T-cell (primary cell): ENCODE measurements at places on chromosomes 4 and X. TPM values are rescaled to one million over a fixed set of nuclear protein-coding genes. Genes with fewer than 3 reads are reported as not detected.
A peak's percentile ranks its signal among the peaks of the same experiment; 100 is the strongest.

RAB9A gene
- total RNA-seq = 27.3 TPM

CT83 gene
- not detected for total RNA-seq

PWWP3B gene
- not detected for total RNA-seq

DMRTC1 gene
- 0.55 TPM for total RNA-seq

RTL5 gene
- 6.1 TPM for total RNA-seq

VEGFC gene
- not detected for total RNA-seq

DMD gene
- 0.93 TPM for total RNA-seq

MGAT4D gene
- not detected for total RNA-seq

ADRA2C gene
- 0.16 TPM for total RNA-seq

DNA sequence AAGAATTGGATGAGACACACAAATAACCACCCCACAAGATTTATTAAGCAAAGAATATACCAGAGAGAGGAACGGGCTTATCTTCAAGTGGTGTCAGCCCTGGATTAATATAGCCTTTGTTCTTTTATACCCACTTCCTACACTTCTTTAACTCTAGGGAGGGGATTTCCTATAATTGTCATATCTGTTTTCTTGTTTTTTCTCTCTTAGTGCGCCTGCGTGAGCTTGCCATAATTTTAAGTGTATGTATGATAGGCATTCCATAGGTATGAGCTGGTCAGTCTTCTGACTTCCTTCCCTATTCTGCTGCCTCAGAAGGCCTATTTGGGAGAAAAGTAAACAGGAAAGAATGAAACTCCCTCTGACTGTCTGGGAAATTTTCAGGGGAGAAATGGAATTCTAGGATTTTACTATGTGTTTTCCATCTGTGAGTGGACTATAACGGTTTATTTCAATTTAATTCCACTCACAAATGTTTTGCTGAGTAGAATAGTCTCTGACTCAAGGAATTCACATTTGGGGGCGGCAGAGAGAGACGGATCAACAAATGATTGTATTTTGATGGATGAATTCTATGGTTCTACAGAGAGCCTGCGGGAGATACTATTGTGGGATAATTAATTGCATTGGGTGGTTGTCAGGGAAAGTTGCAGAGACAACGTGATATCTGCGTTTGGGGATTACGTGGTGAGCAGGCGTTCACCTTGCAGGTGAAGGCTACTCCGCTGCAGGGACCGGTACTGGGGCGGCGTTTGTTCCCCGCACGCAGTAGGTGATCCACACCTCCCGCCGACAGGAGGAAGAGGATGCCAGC is 626 bp upstream of the CEP135 start:
- peaks cover 6% of the 10 kb centered on the region for H3K4me1 ChIP-seq
- peak overlapping the region; percentile 76 for H3K4me3 ChIP-seq
- H3K27ac ChIP-seq = peak overlapping the region; percentile 80
- peak; percentile 36 for DNase-seq
- peaks cover 7% of the 10 kb centered on the region for H3K36me3 ChIP-seq
- H3K27me3 ChIP-seq = no peaks in the 10 kb centered on the region

DNA sequence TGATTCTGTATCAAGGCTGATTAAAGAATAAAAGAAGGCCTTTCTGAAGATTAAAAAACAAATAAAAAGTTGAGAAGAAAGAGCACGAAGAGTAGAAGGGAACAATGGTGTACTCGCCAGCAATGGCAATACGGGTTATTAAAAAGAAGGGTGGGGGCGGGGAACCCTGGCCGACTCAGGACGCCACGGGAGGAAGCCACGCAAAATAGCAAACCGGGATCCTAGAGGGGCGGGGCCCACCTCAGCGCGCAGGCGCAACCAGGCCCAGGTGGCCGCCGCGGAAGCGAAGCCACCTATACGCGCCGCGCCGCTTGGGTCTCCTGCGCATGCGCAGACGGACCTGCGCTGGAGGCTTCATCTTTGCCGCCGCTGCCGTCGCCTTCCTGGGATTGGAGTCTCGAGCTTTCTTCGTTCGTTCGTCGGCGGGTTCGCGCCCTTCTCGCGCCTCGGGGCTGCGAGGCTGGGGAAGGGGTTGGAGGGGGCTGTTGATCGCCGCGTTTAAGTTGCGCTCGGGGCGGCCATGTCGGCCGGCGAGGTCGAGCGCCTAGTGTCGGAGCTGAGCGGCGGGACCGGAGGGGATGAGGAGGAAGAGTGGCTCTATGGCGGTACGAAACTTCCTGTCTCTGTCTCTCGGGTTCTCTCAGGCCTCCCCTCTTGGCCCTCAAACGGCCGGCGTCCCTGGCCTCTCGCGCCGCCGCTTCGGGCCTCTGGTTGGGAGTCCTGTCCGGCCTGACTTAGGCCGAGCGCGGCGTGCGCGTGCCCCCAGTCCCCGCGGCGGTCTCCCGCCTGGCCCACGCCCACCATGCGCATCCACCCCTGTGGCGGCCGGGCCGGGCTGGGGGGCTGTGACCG is at the start of gene FIP1L1:
FIP1L1 (plus strand) TSS at position 323 of the 852 bp plus-strand sequence; CDS start at position 521, 198 bp downstream.
- H3K27me3 ChIP-seq = peaks cover 4% of the 10 kb centered on the region
- peaks cover 25% of the 10 kb centered on the region for H3K4me1 ChIP-seq
- peak; percentile 92 for DNase-seq
- H3K27ac ChIP-seq = peak within 1 kb of the TSS; percentile 88
- H3K4me3 ChIP-seq = peak within 1 kb of the TSS; percentile 96

GRCh38 chrX:124902953-124903352 is 416.7 kb upstream of the TEX13C start:
- H3K27me3 ChIP-seq = no peaks in the 10 kb centered on the region
- H3K27ac ChIP-seq = no peak overlapping the region
- no peak for DNase-seq
- no peaks in the 10 kb centered on the region for H3K4me1 ChIP-seq
- no peaks in the 10 kb centered on the region for H3K36me3 ChIP-seq

GRCh38 chr4:53522334-53522733 is 69.0 kb downstream of the LNX1 start:
- peaks cover 2% of the 10 kb centered on the region for H3K27me3 ChIP-seq
- no peak overlapping the region for H3K27ac ChIP-seq
- no peak overlapping the region for H3K4me3 ChIP-seq
- no peaks in the 10 kb centered on the region for H3K36me3 ChIP-seq
- no peaks in the 10 kb centered on the region for H3K4me1 ChIP-seq

DNA sequence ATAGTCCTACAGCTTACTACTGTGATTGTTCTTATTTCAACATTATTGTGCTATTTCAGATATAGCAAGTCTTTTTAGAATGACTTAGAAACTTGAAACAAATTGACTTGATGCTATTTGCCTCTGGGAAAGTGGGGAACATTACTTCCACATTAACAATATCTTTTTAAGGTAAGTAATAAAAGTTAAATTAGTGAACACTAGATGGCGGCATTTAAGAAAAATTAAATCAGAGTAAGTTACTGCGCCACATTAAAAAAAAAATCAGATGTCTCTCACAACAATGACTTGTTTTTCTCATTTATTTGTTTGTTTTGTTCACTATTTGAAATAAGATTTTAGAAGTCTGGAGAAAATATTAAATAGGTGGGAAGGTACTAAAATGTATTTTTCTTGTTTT is 1026.9 kb upstream of the SLIT2 start:
- no peak overlapping the region for H3K27ac ChIP-seq
- H3K36me3 ChIP-seq = no peaks in the 10 kb centered on the region
- no peak overlapping the region for H3K4me3 ChIP-seq
- no peak for DNase-seq
- no peaks in the 10 kb centered on the region for H3K27me3 ChIP-seq

DNA sequence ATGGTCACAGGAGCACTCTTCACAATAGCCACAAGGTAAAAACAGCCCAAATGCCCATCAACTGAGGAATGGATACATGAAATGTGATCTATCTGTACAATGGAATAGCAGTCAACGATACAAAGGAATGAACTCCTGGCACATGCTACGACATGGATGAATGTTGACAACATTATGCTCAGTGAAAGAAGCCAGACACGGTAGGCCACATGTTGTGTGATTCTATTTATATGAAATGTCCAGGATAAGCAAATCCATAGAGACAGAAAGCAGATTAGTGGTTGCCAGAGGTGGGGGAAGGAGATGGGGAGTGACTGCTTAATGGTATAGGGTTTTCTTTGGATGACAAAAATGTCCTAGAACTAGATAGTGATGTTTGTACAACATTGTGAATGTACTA is 58.7 kb upstream of the GPM6B start:
- H3K4me3 ChIP-seq = no peak overlapping the region
- H3K27me3 ChIP-seq = no peaks in the 10 kb centered on the region
- DNase-seq = no peak
- no peaks in the 10 kb centered on the region for H3K4me1 ChIP-seq
- H3K36me3 ChIP-seq = no peaks in the 10 kb centered on the region

- DNase-seq = no peak
- H3K27ac ChIP-seq = no peak overlapping the region
- no peaks in the 10 kb centered on the region for H3K27me3 ChIP-seq
- no peaks in the 10 kb centered on the region for H3K36me3 ChIP-seq
- no peaks in the 10 kb centered on the region for H3K4me1 ChIP-seq
- H3K4me3 ChIP-seq = no peak overlapping the region
Measured at GRCh38 chr4:101967697-101968346, 177.3 kb downstream of the BANK1 start.

DNA sequence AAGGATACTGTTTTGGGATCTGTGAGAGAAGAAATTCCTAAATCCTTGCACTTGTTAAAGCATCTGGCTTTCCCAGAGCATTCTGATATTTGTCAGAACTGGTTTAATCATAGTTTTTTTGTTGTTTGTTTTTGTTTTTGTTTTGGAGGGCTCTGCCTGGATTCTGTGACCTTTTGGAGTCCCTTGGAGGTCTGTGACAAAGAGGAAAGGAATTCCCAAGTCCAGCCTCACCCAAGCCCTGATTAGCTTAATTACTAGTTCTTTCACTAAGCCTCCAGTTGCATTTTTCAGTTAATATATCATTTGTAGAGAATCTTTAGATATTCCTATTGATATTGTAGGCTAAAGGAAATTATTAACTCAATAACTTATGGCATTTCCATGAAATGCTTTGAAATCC is 711 bp downstream of the ACE2 start:
- no peak overlapping the region for H3K27ac ChIP-seq
- no peak overlapping the region for H3K4me3 ChIP-seq
- H3K36me3 ChIP-seq = no peaks in the 10 kb centered on the region

- no peaks in the 10 kb centered on the region for H3K27me3 ChIP-seq
- DNase-seq = no peak
- no peak overlapping the region for H3K27ac ChIP-seq
- no peak overlapping the region for H3K4me3 ChIP-seq
Measured at GRCh38 chrX:38336538-38337240, 9.4 kb upstream of the RPGR start.

- DNase-seq = no peak
- no peaks in the 10 kb centered on the region for H3K36me3 ChIP-seq
- no peak overlapping the region for H3K4me3 ChIP-seq
Measured at GRCh38 chrX:49260221-49260985, 4.1 kb downstream of the FOXP3 start.

DNA sequence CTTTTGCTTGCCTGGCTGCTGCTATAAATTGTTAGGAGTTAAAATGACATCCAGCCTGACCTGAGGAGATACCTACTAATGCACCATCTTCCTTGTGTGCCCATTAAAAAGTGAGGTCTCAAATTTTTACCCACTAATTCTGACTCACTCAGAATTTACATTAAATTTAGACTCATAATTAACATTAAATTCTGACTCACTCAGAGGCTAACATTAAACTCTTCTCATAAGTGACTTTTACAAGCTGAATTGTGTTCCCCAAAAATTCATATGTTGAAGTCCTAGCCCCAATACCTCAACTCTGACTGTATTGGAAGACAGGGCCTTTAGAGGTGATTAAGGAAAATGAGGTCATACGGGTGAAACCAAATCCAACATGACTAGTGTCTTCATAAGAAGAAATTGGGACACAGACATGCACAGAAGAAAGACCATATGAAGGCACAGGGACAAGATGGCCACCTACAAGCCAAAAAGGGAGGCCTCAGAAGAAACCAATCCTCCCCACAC is 11.8 kb downstream of the CASP6 start:
- H3K4me3 ChIP-seq = no peak overlapping the region
- peaks cover 5% of the 10 kb centered on the region for H3K36me3 ChIP-seq
- H3K27me3 ChIP-seq = no peaks in the 10 kb centered on the region

GRCh38 chr4:176767183-176767582 is 25.5 kb downstream of the VEGFC start:
- no peaks in the 10 kb centered on the region for H3K36me3 ChIP-seq
- H3K27me3 ChIP-seq = no peaks in the 10 kb centered on the region
- H3K4me3 ChIP-seq = no peak overlapping the region
- H3K4me1 ChIP-seq = no peaks in the 10 kb centered on the region

DNA sequence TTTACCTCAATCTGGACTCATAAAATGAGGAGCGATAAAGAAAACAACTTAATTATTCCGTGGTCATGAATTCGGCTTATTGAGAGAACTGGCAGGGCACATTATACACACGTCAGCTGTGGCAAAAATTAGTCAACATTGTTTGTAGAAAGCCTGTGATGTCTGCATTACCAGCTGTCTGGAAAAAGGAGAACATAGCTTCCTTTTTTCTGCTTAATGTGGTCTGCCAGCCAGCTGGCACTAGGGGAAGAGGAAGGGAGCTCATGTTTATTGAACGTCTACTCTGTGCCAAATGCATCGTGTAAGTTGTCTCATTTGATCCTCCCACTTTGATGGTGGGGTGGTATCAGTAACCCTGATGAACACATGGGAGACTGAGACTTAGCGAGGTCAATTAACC is 367.6 kb downstream of the ARHGAP24 start:
- no peaks in the 10 kb centered on the region for H3K27me3 ChIP-seq
- no peak overlapping the region for H3K4me3 ChIP-seq
- no peaks in the 10 kb centered on the region for H3K4me1 ChIP-seq
- DNase-seq = no peak
- no peak overlapping the region for H3K27ac ChIP-seq
- no peaks in the 10 kb centered on the region for H3K36me3 ChIP-seq

- no peak overlapping the region for H3K4me3 ChIP-seq
- no peaks in the 10 kb centered on the region for H3K4me1 ChIP-seq
- no peak for DNase-seq
- H3K27me3 ChIP-seq = no peaks in the 10 kb centered on the region
- no peaks in the 10 kb centered on the region for H3K36me3 ChIP-seq
Measured at GRCh38 chr4:155007660-155008176, 200.7 kb upstream of the NPY2R start.

DNA sequence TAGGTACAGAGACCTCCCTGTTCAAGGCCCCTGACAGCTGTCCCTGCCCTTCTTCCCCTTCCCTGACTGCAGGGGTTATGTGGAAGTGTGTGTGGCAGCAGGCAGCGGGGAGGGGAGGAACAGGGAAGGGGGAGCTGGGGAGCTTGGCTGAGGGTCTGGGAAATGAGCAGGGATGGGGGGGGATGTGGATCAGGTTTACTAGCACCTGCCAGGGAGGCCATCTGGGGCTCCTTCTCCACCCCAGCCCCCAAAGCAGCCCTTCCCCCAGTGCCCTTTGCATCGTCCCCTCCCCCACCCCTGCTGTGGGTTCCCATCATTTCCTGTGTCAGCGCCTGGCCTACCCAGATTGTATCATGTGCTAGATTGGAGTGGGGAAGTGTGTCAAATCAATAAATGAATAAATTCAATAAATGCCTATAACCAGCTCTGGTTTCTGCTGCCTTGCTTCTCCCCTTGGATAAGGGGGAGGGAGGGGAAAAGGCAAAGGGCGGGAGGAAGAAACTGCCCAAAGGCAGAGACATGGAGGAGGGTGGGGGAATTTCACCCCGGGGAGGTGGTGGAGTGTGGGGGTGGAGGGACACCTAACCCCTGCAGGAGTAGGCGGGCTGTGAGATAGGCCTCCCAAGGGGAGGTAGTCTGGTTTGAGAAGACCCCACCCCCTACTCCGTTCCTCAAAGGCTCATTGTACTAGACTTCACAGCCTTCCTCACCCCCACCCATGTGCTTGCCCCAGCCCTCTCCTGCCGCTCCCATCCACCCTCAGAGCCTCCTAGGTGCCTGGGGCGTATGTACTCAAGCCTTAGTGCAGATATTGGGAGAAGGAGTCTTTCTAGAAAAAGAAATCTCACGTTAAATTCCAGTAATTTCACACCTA is 3.2 kb downstream of the CXorf65 start:
- H3K4me3 ChIP-seq = peak overlapping the region; percentile 61
- H3K27me3 ChIP-seq = no peaks in the 10 kb centered on the region
- peak; percentile 62 for DNase-seq
